Renal cortical epithelial cell (primary cell): ENCODE measurements at places on chromosomes 1 and 21. TPM values are rescaled to one million over a fixed set of nuclear protein-coding genes. Genes with fewer than 3 reads are reported as not detected.
A peak's percentile ranks its signal among the peaks of the same experiment; 100 is the strongest.

Gene CACHD1
- 3.3 and 5.9 TPM in 2 replicates for total RNA-seq

Gene MAP10
- 2.4 and 4.7 TPM in 2 replicates for total RNA-seq

Gene GABPB2
- 9.6 and 14.1 TPM in 2 replicates for total RNA-seq

Gene MMEL1
- 0.65 TPM in 1 of 2 replicates, not detected in the other for total RNA-seq

Gene LAMC1
- total RNA-seq, result 241 and 266 TPM in 2 replicates

Gene FOXO6
- total RNA-seq, result 0.25 TPM in 1 of 2 replicates, not detected in the other

Gene TNN
- total RNA-seq, result not detected in 2 replicates

Gene DIPK1A
- total RNA-seq, result 5.7 and 7.1 TPM in 2 replicates

Gene CIART
- 2.4 and 3.6 TPM in 2 replicates for total RNA-seq

Gene NR5A2
- 0.05 TPM in 1 of 2 replicates, not detected in the other for total RNA-seq

Gene SLC2A5
- total RNA-seq, result 1.6 TPM in 1 of 2 replicates, not detected in the other

Gene HES2
- total RNA-seq, result 5.8 and 13.0 TPM in 2 replicates

DNA sequence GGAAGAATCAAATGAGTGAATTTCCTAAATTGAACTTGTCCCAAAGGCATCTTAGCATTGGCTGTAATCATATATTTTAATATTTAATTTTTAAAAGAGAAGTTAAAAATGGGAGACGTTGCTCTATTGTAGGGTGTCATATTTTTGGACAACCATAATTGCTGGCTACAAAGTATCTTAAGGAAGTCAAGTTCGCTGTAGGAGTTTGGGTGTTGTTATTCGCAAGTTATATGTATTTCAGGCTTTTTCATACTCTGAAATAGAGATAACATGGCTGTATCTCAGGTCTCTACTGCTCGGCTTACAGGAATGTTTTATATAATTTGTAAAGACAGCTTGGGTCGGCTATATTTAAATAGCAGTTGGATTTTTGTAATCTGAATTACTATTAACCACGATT, 852 bp downstream of the TMEM50A start:
- DNase-seq, result no peak

DNA sequence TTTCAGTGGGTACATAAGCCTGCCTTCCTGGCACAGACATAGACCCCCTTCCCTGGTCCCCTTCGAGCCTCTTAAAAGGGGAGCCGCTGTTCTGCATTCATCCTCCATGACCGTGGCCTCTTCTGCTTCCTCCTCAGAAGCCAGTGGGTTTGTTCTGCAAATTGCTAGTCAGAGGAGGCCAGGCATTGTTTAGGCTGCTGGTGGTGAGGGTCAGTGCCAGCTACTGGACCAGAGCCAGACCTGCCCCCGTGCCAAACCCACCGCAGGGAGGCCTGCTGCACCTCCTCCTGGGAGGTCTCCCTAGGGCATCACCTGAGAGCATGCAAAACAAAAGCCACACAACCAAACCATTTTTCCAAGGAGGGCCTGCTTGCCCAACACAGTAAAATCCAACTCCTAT, 178.4 kb downstream of the MIS18A start:
- DNase-seq, result no peak

DNA sequence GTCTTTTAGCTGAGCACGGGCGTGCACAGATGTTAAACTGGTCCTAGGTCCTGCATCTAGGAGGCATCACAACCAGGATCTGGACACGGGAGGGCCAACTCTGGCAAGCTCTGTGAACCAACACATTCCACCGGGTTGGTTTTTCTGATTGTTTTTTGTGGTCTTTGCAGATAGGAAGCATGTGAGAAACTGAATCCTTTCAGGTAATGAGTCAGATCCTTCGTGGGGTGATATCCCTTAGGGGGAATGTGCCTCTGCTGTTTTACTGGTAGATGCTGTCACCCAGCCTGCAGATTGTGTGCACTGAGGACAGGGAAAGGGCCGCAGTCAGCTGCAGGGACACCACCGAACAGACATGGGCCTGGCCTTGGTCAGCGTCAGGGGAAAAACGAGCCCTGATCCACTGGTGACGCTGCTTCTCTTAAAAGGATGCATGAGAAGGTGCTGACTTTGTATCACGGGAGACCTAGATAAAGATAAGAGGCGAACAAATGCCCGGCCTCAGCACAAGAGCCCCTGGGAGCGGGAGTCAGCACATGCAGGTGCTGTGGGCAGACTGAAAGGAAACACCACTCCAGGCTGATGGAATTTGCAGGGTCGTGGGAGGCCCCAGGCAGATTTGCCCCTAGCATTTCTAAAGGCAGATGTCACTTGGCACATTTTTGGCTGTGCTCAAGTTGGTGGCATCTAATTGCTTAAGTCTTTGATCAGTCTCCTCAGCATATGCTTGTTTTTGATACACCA, 51.1 kb downstream of the DOP1B start:
- DNase-seq, result peak; percentile 83

- DNase-seq, result no peak
Observed at GRCh38 chr1:89440911-89441310, 77.1 kb downstream of the GBP6 start.

DNA sequence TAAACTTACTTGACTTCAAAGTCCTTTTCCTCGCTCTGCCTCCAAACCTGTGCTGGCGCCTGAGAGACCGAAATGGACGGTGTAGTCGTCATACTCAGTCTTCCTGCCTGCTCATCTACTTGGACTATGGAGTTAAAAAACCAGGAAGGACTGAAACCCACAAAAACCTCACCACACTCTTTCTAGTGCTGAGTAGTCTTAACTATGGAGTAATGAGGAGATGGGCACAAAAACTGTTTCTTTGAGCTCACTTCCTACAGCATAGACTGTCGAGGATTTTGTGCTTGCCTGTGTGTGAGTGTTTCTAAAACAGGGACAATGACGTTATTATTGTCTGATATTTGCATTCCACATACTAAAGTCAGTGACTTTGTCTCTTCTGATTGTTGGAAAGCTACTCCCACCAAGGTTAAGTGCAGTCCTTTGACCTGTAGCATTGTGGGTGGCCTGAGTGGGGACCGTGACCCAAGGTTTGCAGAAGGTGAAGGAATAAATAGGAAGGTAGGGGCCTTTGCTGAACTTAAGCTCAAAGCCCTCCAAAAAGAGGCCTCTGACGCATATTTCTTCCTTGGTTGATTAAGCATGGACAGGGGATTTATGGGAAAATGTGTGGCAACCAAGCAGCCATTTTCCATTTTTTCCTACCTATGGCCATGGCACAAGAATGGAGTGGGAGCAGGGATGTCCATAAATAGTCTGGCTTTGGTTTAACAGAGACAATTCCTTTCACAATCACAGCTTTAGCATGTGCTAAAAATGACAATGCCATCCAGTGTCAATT, 109.6 kb downstream of the ZBTB18 start:
- no peak for DNase-seq

GRCh38 chr1:212819726-212820125, 27.7 kb downstream of the SPATA45 start:
- DNase-seq, result no peak

- DNase-seq, result no peak
Observed at GRCh38 chr1:239840790-239841189, 250.9 kb upstream of the FMN2 start.

GRCh38 chr1:70247768-70248167, 26.6 kb downstream of the SRSF11 start:
- no peak for DNase-seq

- no peak for DNase-seq
Observed at GRCh38 chr1:1259951-1260600, 13.6 kb upstream of the C1QTNF12 start.

DNA sequence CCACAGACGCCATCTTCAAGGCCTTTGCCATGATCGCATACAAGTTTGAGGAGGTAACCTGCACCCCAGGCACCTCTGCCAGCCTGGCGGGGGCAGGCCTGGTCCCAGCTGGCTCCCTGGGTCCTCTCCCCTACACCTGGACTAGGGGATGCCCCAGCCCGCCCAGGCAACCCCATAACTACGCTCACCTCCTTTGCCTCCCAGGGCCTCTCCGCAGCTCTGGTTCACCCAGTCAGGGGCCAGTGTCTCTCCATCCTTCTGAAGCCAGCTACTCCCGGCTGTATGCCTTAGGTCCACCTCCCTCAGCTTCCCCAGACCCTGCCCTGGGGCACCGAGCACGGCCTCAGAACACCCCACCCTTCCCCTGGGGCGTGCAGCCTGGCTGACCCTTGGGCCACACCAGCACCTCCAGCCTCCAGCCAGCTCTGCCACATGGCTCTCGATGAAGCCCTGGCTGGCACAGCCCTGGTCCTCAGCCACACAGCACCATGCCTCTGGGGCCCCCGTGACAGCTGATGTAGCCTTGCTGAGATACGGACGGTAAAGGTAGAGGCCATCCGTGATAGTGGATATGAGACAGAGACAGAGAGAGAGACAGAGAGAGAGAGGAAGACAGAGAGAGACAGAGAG, 80.4 kb upstream of the COL6A1 start:
- no peak for DNase-seq

- no peak for DNase-seq
Observed at GRCh38 chr1:46653405-46653958, 14.7 kb downstream of the ATPAF1 start.

DNA sequence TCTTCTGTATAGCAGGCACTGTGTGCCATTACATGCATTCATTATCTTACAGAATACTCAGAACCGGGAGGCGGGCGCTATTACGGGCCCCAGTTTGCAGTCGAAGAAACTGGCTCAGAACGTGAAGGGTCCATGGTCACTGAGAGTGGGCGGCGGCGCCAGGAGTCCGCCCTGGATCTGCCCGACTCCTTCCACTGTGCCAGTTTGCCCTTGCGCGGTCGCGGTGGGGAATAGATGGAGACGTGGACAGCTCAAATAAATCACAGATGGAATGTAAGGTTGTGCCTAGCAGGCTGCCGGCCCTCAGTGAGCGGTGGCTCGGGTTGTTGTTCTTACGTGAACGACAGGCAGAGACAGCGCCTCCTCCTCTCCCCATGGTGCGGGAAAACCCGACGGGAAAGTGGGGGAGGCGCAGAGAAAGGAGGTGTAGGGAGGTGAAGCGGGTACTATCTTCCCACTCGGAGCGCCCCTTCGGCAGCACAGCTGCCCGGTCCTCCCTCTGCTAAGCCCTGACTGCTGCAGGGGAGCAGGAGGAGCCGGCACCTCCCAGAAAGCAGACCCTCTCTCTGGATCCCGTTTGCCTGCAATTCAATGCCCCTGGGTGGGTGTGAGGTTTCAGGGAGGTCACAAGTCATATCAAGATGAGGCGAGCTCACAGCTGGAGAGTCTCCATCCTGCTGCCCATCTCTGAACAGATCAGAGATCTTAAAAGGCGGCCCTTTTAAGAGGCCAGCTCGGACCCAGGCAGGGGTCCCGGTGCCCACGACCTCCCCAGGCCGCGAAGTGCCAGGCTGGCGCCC, 1.1 kb downstream of the COL9A2 start:
- DNase-seq, result no peak

- DNase-seq, result no peak
Observed at GRCh38 chr1:31642366-31642765, 2.3 kb downstream of the PEF1 start.

- DNase-seq, result no peak
Observed at GRCh38 chr1:247647864-247648263, 31.7 kb downstream of the OR13G1 start.

- no peak for DNase-seq
Observed at GRCh38 chr21:39456665-39457064, 4.9 kb downstream of the SH3BGR start.

DNA sequence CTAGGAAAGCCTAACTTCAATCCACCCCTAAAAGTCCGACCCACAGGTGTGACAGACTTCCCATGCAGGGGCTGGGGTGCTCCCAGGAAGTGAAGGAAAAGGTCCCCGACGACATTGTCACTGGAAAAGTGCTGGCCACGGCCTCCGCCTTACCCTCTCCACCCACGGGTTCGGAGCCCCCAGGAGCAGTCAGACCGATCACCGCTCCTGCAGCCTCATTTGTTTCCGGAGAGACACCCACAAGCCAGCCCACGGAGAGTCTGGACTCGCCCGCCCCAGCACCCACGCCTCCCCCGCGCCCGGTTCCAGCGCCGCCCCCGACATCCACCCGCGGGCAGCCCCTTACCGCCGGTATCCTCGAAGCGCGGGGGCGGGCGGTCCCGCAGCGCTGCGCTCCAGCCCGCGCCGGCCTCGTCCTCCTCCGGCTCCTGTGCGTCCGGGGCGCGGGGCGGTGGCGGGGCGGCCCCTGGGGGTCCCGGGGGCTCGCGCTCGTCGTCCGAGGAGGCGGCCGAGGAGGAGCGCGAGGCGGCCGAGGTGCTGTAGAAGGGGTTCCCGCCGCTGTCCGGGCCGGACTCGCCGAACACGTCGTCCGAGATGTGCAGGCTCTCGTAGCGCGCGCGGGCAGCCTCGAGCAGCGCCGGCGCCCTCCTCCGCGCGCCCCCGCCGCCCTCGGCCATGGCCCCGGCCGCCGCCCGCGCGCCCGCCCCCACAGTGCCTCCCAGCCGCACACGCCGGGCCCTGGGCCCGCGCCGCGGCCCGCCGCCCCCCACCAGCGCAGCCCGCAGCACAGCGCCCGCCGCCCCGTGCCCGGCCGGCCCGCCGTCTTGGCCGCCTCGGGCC, 660 bp downstream of the PGBD5 start:
- no peak for DNase-seq

GRCh38 chr1:164689672-164690511, 130.9 kb downstream of the PBX1 start:
- no peak for DNase-seq

GRCh38 chr21:24045775-24046215, 1561.5 kb downstream of the MRPL39 start:
- peak; percentile 50 for DNase-seq

GRCh38 chr1:101240041-101240430, 3.2 kb downstream of the S1PR1 start:
- DNase-seq, result no peak

GRCh38 chr1:213103377-213104306, 52.6 kb downstream of the RPS6KC1 start:
- no peak for DNase-seq

- DNase-seq, result peak; percentile 79
Observed at GRCh38 chr1:59605761-59606160, 209.0 kb upstream of the HOOK1 start.

GRCh38 chr1:19079541-19080472, 123.3 kb upstream of the IFFO2 start:
- DNase-seq, result peak; percentile 100

GRCh38 chr1:178928041-178928440, 57.2 kb upstream of the ANGPTL1 start:
- no peak for DNase-seq

GRCh38 chr1:86052948-86053698, 103.4 kb downstream of the COL24A1 start:
- DNase-seq, result no peak

GRCh38 chr1:201561601-201562000, 22.7 kb downstream of the NAV1 start:
- DNase-seq, result no peak

GRCh38 chr1:118258975-118259374, 73.9 kb upstream of the SPAG17 start:
- DNase-seq, result peak; percentile 13

GRCh38 chr1:223110952-223111351, 32.1 kb downstream of the TLR5 start:
- no peak for DNase-seq
